Activated B cell treated with CpG ODN at 0.5 μM for 24 hours (primary cell): ENCODE measurements at places on chromosomes 4 and X. TPM values are rescaled to one million over a fixed set of nuclear protein-coding genes. Genes with fewer than 3 reads are reported as not detected.

The RRH gene
- total RNA-seq, result 0.59 TPM in 1 of 2 replicates, not detected in the other

The HSFX4 gene
- not detected in 2 replicates for total RNA-seq

The GDI1 gene
- total RNA-seq, result 112 and 127 TPM in 2 replicates

DNA sequence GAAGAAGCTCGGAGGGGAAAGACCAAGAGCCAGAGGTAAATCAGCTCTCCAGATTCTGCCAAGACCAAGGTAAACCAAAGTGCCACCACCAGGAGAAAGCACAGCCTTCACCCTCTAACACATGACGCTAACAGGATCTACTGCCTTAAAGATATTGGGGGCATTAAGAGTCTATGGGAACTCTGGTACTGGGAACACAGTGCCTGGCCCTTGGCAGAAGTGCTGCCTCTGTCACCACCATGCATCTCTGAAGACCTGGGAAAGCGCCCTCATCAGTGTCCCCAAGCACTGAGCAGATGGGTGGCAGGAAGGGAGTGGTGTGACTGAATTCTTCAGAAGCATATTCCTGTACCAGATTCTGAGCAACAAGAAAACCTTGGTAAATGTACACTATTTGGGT, 1.3 kb downstream of the QDPR start:
- DNase-seq, result no peak

DNA sequence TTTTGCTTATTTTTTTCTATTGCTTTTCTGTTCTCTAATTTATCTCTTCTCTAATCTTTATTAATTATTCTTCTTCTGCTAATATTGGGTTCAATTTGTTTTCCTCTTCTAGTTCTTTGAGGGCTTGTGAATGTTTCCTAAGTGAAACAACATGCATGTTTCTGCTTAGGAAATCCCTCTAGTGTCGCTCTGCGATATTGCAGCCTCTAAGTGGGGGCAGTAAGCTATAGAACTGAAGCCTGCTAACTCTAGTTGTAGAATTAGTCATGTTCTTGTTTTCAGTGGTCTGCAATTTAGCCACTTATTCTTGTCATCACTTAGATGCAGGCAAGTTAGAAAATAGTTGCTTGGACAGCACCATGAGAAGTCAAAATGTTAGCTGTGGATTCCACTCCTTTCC, 222.6 kb downstream of the SPIN4 start:
- DNase-seq, result no peak

DNA sequence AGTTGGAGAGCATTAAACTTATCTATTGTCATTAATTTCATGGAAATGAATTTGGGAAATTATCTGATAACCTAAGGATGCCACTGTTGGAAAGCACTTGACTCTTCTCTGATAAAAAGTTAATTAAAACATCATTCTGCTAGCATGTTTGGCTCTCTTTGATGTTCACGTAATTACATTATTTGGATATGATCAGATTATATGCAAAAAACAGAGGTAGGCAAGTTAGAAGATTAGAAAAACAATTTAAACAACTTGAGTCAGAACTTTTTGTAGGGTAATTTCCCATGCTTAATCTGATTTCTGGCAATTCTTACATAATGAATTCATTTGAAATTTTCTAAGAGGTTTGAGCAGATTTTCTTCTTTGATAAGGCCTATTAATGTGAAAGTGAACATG, 882.9 kb downstream of the TRAM1L1 start:
- DNase-seq, result no peak

- no peak for DNase-seq
Observed at GRCh38 chr4:5839751-5840674, 52.9 kb downstream of the CRMP1 start.
